Activated CD8-positive, alpha-beta memory T cell treated with anti-CD3 and anti-CD28 coated beads for 4 hours (primary cell): ENCODE measurements at places on chromosomes 7 and 10.

GRCh38 chr7:75993689-75994387 is 557 bp downstream of the TMEM120A start:
- DNase-seq, result no peak

- no peak for DNase-seq
Measured at GRCh38 chr10:3716093-3716492, 68.9 kb downstream of the KLF6 start.

GRCh38 chr7:108136191-108136688 is 6.1 kb upstream of the LAMB4 start:
- no peak for DNase-seq

GRCh38 chr7:48097521-48098231 is 8.6 kb downstream of the UPP1 start:
- no peak for DNase-seq

DNA sequence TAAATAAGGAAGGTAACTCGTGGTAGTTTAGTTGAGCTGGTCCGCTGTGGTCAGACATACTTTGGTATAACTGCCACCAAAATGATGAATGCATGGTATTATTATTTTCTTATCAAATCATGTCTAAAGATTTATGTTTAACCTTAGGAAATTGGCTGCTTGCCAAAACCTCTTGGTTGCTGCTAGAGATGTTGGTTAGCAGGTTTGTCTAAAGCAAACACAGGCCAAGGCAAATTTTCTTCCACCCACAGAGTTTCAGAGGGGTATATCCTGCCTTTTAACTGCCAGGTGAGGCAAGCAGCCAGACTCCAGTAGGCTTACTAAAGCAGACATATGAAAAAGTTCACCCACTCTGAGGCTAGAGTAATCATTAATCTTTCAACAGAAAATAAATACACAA is 101.4 kb downstream of the SEMA3E start:
- no peak for DNase-seq
